ENCODE measurements at places on chromosomes 2 and 18. TPM values are rescaled to one million over a fixed set of nuclear protein-coding genes. Genes with fewer than 3 reads are reported as not detected.

GRCh38 chr2:119836455-119837142 lies 76.9 kb downstream of the PTPN4 start:
- no peak for DNase-seq

DNA sequence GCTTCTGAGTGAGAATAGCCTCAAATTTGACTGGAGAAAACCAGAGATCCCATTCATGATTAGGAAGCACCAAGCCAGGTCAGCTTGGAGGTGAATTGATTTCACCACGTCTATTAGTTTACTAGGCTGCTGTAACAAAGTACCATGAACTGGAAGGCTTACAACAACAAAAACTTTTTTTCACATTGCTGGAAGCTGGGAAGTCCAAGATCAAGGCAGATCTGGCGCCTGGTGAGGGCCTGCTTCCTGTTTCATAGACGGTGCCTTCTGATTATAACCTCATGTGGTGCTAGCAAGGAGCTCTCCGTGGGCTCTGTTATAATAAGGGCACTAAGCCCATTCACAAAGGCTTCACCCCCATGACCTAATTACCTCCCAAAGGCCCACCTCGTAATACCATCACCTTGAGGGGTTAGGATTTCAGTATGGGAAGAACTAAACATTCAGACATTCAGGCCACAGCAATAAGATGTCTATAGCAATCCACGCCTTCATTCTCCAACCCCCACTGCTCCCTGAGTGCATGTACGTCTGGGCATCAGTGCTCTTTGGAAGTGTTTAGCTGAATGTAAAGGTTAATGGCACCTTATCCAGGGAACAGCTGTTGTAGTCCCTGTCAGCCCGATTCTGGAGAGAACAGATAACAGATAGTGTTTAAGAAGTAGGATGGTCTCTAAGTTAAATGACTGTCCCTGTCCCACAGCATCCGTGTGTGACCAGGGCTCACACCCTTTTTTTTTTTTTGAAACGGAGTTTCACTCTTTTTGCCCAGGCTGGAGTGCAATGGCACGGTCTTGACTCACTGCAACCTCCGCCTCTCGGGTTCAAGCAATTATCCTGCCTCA lies 89.2 kb downstream of the SOCS6 start:
- no peak for DNase-seq

GRCh38 chr18:67813380-67814028 lies 297.0 kb upstream of the DSEL start:
- no peak for DNase-seq

DNA sequence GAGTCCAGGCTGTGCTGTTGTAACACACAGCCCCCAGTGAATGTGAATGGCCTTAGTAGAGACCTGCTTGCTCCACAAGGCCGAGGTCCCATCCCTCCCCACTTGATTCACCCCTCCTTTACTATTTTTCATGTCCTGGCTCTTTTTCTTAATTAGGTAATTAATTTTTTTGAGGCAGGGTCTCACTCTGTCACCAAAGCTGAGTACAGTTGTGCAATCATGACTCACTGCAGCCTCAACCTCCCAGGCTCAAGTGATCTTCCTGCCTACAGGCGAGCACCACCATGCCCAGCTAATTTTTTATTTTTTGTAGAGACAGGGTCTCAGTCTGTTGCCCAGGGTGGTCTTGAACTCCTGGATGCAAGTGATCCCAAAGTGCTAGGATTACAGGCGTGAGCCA lies 19.3 kb downstream of the FBLN7 start:
- DNase-seq: no peak

DNA sequence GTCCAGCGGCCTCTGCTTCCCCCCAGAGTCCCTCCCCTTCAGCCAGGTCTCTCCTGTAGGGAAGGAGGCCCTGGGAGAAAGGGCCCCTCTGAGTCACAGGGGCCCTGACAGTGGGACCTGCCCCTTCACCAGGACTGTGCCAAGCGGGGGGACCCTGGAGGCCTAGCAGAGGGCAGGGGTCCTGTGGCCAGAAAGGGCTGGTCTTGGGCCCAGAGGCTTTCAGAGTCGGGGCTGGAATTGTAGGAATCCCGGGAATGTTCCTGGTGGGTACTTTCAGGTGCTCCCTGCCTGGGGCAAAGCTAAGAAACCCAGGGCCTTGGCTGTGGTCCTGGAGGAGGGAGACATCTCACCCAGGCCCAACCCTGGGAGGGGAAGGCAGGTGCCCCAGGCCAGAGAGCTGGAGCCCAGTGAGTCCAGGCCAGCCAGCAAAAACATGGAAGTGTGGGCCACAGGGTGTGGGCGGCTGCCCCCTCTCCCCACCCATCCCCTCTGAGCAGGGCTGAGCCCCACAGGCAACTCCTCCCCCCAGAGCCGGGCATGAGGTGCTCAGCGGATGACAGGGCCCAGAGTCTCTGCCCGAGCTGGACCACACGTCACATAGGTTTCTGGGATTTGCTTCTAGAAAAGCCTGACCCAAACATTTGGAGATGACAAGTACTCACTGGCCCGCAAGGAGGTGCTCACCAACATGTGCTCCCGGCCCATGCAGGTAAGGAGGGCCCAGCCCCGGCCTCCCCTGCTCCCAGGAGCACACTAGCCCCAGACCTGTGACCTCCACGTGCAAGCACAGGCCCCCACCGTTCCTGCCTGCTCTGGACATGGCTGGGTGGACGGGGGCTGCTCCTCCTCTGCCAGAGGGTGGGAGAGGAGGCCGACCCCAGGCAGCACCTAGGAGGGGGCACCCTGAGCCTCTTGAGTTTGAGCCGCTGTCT lies 48.2 kb upstream of the ALPP start:
- peak; percentile 57 for DNase-seq

DNA sequence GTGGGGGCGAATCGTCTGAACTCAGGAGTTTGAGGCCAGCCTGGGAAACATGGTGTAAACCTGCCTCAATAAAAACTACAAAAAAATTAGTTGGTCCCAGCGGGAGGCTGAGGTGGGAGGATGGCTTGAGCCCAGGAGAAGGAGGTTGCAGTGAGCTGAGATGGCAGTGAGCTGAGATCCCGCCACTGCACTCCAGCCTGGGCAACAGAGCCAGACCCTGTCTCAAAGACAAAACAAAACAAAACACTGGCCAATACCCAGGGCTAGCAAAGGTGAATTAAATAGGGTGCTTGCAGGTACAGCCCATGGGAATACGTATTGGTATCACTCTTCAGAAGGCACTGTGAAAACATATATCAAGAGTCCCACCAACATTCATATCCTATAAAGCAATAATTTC lies 7.0 kb downstream of the ITSN2 start:
- DNase-seq: no peak

- DNase-seq: no peak
These were observed 434.0 kb upstream of the SPHKAP start for GRCh38 chr2:228615496-228615895.

DNA sequence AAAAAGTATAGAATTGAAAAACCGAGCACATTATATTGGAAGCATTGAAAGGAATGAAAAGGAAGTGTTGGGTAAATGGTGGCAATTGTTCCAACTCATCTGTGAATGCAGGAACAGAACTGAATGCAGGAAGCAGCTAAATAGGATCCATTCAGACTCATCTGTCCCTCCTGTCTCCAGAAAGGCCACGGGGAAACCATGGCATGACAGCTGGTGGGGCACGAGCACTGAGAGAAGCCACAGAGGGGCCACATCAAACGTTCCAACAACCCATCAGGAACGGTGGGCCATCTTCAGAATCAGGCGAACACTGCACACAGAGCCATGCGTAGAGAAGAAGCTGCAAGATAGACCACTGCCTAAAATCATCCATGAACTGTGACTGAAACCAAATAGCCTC lies 138.5 kb upstream of the SLC35G4 start:
- no peak for DNase-seq

The IL1RN gene
- 3.3 TPM for total RNA-seq

The LPIN2 gene
- total RNA-seq: 80.3 TPM
